ENCODE measurements at places on chromosomes 4 and X.

- no peak for DNase-seq
These were observed 507.4 kb downstream of the C4orf33 start for GRCh38 chr4:129603241-129603931.

GRCh38 chr4:107804956-107805355 is 19.8 kb upstream of the SGMS2 start:
- DNase-seq: no peak

- DNase-seq: no peak
These were observed 57.1 kb upstream of the TEX13D start for GRCh38 chrX:124275182-124275894.

GRCh38 chr4:40916218-40916555 is 166.4 kb downstream of the NSUN7 start:
- DNase-seq: no peak

DNA sequence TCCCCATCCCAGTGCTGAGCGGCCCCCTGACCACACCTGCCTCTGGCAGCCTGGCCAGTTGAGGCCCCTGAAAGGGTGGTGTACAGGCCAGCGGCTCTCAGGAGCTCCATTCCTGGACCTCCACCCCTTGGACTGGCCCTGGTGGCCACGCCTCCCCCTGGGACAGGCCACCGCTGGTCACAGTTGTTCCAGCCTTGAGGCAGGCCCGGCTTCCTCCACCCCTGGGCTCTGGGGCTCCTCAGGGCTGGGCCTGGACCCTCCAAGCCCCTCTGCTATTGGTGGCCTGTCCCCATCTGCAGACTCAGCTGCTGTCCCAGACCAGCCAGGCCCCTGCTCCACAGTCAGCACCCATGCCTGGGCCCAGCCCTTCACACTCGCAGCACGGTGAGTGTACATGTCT is 93.2 kb upstream of the NKX1-1 start:
- no peak for DNase-seq

- no peak for DNase-seq
These were observed 2.9 kb upstream of the SPRY1 start for GRCh38 chr4:123393721-123394120.

- DNase-seq: no peak
These were observed 9.9 kb downstream of the CRMP1 start for GRCh38 chr4:5882947-5883346.

Data from RWPE2 (cell line).